Umbilical cord (tissue), 2 donors: ENCODE measurements at places on chromosomes 11 and 22.
A peak's percentile ranks its signal among the peaks of the same experiment; 100 is the strongest.

GRCh38 chr11:111402411-111402810 lies 23.3 kb upstream of the POU2AF1 start:
- no peak for DNase-seq

GRCh38 chr11:45037434-45038005 lies 86.8 kb upstream of the TP53I11 start:
- DNase-seq = peak; percentile 14

DNA sequence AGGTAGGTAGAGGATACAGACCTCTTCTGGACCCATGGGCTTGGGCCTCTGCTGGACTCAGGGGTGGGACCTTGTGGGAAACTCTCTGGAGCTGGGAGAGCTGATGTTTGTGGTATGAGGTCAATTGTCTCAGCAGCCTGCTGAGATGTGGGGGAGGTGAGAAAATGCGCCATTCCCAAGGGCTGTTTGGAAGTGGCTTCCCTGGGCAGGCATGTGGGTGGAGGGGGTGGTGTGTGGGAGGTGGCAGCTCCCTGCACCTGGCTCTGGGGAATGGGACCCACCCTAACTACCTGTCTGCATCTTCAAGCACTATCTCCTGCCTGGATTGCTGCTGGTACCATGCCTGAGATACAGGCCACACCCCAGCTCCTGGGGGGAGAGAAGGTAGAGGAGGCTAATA lies 97.4 kb upstream of the THY1 start:
- no peak for DNase-seq

- DNase-seq = no peak
These were observed 387.5 kb downstream of the KCNA4 start for GRCh38 chr11:29629286-29629685.

DNA sequence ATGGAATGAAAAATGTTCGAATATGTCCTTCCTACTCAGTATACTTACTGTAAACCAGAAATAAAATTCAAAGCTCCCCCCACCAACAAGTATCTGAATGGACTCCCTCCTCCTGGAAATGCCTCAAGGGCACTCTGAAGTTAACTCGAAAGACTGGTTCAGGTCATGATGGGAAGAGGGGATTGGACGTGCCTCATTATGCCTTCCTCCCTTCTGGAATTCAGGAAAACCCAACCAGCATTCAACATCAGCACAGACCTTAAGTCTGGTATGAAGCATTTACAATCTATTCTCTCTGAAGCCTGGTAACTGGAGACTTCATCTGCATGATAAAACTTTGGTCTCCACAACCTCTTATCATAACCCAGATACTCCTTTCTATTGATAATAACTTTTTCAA lies 428.3 kb upstream of the RAG2 start:
- DNase-seq = no peak

- DNase-seq = no peak
These were observed 22.5 kb upstream of the CYP2R1 start for GRCh38 chr11:14914536-14914935.

DNA sequence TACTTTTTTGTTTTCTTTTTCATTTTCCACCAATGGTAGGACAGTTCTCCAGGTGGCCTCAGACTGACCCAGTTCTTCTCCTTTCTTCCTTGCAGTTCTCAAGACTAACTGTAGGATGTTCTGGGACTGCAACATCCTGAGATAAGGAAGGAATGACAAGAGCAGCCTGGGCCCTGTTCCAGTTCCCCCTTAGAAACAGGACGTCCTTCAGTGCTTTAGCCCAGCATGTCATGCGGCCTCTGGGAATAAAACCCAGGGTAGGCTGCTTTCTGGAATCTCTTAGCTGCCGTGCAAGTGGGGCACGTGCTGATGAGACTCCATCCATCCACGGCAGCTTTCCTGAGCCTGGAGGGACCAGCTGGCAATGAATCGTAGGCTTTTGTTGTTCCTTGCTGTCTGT lies 24.0 kb upstream of the CADM1 start:
- DNase-seq = peak; percentile 50

GRCh38 chr11:71242391-71242790 lies 10.0 kb downstream of the SHANK2 start:
- no peak for DNase-seq

GRCh38 chr11:71239581-71239980 lies 12.8 kb downstream of the SHANK2 start:
- DNase-seq = no peak
